ENCODE measurements at places on chromosomes 7 and 10. TPM values are rescaled to one million over a fixed set of nuclear protein-coding genes. Genes with fewer than 3 reads are reported as not detected.

SPDYE3 gene
- total RNA-seq = not detected

HNRNPF gene
- 170 TPM for total RNA-seq

CHST15 gene
- total RNA-seq = 6.1 TPM

PURB gene
- 19.4 TPM for total RNA-seq
